ENCODE measurements at places on chromosomes 7 and 10.

- DNase-seq = no peak
Measured at GRCh38 chr7:12436896-12437535, 33.4 kb upstream of the VWDE start.

DNA sequence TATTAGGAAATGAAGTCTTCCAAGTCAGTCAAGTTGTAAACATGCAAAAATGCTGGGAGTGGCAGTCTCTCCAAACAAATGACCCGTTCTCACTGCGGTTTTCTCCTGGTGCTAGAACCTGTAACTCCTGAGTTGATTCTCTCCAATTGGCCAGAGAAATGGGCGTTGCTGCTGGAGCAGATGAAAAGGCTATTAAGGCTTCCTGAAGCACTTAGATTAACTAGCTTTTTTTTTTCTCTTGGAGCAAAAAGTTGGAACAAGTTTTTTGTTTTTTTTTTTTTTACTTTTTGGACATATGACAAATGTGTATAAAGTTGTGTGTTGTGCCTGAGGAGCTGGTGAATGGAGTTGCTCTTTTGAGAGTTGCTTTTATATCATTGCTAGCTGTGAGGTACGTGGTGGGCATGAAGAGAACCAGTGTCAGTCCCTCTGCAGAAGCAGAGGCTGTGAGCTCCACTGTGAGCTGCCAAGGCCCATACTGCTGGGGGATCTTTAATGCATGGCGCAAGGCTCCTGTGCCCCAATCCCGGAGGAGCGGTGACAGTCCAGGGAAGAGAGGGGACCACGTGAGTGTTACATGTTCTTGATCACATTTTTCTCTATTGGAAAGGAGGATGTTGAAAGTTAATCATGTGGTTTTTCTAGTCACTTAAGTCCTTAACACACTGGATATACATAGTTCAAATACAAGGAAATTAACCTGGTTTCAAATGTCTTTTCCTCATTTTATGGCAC lies 393.6 kb upstream of the GALNT17 start:
- no peak for DNase-seq

DNA sequence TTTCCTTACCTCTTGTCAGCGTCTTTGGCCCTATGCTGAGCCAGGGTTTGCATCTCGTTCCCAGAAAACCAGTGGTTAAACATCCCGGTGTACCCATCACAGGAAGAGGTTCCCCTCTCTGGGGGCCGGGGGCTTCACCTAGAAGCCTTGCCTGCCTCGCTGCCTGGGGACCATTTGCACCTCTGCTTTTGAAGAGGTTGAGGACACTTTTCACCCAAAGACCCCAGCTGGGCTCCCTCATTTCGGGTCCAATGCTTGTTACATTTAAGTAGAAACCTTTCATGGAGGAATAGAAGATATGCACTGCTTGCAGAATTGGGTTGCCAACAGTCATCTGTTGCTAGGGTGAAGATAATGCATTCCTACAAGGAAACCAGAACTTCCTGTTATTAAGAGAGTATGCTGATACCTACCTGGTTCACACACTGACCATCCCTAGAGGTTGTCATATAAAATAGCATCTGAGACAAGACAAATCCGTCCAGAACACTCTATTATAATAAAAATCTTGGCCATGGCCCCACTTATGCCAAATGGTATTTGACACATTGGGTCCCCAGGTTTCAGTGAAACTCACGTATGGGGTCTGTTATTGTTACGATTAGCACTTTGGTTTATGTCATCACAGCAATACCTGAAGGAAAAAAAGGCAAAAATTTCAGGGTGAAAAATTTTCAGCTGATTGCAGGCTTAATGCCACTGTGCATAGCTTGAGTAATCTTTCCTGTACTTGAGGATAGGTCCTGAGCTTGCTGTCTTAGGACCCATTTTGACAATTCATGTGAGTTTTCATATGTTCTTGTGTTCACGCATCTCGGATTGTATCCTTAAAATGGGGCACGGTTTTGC lies 917 bp downstream of the ZNF365 start:
- DNase-seq = no peak

DNA sequence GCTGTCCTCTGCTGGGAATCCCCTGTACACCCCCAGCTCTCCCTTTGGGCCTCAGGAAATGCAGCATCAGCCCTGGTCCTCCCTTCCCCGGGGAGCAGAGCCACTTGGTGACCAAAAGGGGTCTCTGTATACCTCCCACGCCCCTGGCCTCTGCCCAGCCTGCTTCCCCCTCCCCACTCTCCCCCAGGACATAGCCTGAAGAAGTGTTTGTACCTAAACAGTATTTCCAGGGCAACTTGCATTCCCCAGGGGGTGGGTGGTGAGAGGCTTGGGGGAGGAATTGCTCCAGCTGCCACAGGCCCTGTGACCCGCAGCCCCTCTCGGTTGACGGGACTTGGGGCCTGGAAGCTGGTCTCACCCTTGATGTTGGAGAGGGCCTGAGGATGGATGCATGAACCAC lies 39.3 kb downstream of the TMEM270 start:
- no peak for DNase-seq

DNA sequence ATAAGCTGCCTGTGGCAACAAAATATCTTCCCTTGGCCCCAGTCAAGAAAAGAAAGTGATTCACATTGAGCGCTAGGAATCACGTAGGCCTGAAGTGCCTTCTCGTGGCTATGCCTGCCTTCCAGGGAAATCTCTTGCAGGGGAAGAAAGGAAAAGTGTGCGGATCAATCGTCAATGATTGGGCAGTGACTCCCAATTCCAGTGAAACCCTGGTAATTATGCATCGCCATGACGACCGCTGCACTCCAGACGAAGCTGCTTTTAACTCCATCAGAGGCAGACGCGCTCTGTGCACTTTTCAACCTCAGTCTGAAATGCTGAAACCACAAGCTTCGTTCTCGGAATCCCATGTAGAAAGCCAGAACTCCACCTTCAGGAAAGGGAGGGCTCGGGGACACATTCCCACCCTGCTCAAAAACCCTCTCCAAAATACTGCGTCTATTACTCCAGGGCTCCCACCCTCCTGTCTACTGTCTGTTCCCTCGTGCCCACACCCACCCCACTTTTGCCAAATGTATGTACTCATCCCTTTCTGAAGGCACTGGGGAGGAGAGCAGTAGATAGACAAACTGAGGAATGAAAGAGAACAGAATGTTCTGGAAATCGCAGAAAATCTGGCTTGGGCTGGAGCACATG lies 24.2 kb upstream of the PRKAG2 start:
- no peak for DNase-seq

DNA sequence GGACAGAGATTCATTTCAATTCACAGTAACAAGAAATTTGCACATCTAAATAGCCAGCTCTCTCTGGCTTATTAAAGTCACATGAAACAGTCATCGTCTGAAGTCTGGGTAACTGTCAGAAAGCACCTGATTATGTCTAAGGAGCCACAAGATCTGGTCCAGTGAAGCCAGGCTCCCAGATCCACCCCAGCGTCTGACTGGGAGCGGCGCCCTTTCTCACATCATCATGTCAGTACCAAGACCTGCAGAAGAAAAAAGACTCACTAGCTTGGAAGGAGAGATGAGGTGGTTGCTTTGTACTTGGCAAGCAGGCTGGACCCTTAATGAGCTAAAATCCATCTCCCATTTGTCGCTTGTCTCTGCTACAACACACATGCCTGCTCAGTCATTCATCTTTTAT lies 58.4 kb downstream of the VOPP1 start:
- no peak for DNase-seq

DNA sequence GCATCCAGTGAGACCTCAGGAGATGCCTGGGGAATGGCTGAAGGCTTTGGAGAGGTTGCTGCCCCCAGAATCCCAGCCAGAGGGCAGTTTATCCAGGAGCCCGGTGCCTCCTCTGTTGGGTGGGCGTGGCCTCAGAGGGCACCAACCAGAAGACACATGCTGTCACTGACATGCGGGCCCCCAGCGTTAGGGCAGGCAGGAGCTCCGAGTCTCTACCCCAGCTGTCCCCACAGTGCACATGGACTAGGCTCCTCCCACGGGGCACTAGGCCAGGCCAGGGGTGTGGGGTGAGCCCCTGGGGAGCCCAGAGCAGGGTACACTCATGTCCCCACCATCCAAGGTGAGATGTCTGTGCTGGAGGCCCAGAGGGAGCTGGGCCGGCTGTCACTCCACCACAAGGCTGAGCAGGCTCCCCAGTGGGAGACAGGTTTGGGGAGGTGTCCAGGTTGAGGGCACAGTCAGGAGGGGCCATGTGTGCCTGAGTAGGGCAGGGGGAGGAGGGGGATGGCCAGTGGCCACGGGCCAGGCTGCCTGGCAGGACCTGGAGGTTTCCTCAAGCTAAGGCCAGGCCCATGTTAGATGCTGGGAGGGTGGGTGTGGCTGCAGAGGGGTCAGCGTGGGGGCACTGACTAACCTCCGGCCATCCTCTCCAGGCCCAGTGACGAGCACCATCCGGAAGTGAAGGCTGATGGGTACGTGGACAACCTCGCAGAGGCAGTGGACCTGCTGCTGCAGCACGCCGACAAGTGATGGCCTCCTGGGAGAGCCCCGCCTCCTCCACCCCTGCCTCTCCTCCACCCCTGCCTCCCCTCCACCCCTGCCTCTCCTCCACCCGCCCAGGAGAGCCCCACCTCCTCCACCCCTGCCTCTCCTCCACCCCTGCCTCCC lies 131.3 kb downstream of the FAM53B start:
- DNase-seq = no peak

DNA sequence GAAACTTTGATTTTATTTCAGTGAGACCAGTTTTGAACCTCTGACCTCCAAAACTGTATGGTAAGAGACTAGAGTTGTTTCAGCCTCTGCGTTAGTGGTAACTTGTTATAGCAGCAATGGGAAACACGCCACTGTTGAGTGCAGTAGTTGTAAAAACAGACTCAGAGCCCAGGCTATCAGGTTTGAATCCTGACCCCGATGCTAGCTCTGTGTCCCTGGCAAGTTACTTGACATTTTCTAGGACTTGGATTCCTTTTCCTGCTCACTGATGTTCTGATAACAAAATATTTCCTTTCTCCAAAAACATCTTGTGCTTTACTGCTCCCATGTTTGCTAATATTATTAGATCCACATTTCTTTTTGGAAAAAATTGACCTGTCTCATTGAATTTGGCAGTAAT lies 131.0 kb downstream of the PLXDC2 start:
- no peak for DNase-seq

DNA sequence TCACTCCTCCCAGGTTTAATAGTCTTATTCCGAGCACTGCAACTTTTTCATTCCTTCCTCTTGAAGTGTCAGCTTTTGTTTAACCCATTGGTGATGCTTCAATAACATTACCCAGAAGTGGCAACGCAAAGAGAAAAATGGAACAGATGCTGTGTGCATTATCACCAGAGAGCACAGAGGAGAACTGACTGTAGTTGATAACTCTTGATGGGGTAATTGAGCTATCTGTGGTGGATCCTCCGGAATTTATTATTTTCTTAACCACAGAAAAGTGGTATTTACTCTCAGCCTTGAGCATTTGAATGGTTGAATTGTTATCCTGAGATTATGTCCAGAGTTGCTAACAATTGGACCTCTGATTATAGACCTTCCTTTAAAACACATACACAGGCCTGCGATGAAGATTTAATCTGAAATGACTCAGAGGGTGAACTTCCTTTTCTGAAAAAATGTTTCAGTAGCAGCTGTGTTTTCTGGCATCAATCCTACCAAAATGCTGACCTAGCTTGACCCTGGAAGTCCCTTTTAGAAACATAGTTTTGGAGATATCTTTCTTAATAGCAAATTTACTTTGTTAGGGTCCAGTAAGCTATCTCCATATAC lies 1584.4 kb upstream of the LRRTM3 start:
- no peak for DNase-seq

DNA sequence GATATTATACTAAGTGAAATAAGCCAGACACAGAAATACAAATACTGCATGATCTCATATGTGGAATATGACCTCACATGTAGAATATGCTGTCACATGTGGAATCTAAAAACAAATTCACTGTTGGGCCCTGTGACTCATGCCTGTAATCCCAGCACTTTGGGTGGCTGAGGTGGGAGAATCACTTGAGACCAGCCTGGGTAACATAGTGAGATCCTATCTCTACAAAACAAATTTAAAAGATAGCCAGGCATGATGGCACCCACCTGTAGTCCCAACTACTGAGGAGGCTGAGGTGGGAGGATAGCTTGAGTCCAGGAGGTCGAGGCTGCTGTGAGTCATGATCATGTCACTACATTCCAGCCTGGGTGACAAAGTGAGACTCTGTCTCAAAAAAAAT lies 160.3 kb downstream of the PTEN start:
- DNase-seq = no peak

DNA sequence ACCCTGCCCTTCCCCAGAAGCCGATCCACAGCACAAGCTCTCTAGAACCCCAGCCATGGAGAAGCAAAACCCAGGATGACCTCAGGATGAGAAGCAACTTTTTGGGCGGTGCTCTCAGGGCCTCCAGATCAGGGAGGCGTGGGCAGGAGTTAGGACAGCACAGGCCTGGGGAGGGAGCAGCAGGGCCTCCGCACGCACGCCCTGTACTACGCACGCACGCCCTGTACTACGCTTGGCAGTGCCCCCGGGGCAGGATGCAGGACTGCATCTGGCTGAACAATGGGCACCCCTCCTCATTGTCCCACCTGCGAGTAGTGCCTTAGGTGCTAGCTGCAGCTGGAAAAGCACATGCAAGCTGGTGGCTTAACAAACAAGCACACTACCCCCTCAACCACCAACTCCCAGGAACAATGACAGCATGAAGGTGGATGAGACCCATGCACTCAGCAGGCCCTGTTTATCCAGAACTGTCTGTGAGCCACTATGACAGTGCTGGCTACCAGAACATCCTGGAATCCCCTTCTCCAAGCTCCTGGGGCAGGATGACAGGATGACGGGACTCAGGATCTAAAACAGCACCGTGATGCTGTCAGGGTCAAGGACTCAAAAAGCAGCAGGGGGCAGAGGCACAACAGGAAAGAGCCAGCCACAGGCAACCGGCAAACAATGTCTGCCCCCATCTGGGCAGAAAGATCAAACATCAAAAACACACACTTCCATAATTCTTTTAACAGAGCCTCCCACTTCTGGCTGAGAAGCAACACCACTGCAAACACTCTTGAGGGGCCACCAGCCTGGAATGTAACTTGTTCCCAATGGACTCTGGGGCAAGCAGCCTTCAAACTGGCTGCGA lies 11.8 kb downstream of the PODXL start:
- DNase-seq = no peak

- DNase-seq = no peak
Measured at GRCh38 chr7:65962033-65962432, 20.0 kb downstream of the GUSB start.

- DNase-seq = no peak
Measured at GRCh38 chr7:84803979-84804378, 382.9 kb downstream of the SEMA3D start.

DNA sequence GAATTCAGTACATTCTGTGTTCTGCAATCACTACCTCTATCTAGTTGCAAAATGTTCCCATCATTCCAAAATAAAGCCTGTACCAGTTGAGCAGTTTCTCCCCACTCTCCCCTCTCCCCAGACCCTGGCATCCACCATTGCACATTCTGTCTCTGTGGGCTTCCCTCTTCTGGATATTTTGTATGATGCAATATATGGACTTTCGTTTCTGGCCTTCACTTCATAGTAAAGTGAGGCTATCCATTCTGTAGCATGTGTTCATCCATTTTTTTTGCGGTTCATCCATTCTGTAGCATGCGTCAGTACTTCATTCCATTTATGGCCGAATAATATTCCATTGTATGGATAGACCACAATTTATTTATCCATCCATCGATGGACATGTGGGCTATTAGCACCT lies 9.5 kb upstream of the CYP3A4 start:
- no peak for DNase-seq
